ENCODE measurements at places on chromosomes 1 and 21.

DNA sequence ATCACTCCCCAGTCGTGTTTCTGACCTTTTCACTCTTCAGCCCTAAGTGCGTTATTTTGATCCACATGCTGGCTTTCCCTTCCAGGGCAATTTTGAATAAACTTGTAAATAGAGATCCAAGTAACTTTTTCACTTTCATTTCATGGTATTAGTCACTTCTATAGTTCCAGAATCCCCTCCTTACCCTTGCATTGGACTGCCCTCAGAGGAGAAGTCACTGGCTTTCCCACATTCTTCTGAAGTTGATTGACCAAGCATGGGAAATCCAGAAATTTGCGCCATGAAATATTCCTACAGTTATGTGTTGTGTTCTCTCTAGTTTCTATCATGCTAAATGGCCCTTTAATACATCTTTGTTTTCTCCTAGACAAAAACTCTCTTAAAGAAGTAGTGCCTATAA, 177.3 kb upstream of the GORAB start:
- DNase-seq, result no peak

GRCh38 chr1:52856026-52856425, 13.5 kb downstream of the ZYG11A start:
- no peak for DNase-seq

- no peak for DNase-seq
Measured at GRCh38 chr1:148289647-148290046, 137.6 kb upstream of the NBPF11 start.

DNA sequence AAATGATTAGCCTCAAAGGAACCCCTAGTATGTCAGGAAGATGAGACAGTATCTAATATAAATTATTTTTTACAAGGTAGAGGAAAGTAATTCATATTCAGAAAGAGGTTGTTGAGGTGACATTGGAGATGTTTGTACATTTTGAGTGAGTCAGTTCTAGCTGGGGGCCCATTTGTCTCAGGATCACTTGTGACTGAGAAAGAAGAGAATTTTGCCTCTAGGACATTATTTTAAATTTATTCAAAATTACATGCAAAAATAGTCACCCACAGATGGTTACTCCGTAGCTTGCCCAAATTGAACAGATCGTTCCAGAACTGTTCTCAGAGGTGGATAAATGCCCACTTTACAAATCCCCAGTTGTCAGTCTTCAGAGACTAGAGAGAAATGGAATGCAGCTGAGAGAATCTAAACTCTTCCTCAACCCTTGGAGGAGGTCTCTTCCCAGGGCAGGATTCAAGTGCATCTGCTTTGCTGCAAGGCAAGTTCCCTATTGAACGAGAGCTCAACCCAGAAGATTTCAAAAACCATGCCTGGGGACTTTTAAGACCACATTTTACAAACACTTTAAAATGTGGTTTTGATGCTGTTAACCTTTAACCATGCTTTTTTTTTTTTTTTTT, 987.8 kb upstream of the ADAMTS5 start:
- peak; percentile 26 for DNase-seq

DNA sequence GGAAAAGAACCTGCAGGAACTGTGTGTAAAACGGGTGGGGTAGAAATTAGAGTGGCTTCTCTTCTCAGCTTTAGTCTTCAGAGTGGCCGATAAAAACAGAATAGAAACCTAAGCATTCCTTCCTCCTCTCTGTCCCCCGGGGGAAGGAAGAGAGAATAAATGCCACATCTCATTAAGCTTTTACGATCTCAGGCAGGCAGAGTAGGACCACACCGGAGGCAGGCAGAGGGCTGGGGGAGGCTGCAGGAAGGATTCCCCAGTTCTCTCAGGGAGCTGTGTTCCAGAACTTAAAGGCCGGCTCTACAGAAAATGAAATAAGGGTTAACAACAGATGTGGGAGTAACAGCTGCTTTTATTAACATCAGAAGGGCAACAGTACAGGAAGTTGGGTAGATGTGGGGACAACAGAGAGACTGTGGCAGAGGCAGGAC, 24.5 kb upstream of the MEF2D start:
- DNase-seq, result no peak

GRCh38 chr1:15994590-15995351, 9.3 kb upstream of the SRARP start:
- DNase-seq, result no peak

- no peak for DNase-seq
Measured at GRCh38 chr1:220271706-220272046, 577 bp downstream of the RAB3GAP2 start.

GRCh38 chr1:226806988-226807387, 63.4 kb upstream of the PSEN2 start:
- no peak for DNase-seq

- no peak for DNase-seq
Measured at GRCh38 chr1:15031251-15031933, 122.2 kb upstream of the TMEM51 start.

DNA sequence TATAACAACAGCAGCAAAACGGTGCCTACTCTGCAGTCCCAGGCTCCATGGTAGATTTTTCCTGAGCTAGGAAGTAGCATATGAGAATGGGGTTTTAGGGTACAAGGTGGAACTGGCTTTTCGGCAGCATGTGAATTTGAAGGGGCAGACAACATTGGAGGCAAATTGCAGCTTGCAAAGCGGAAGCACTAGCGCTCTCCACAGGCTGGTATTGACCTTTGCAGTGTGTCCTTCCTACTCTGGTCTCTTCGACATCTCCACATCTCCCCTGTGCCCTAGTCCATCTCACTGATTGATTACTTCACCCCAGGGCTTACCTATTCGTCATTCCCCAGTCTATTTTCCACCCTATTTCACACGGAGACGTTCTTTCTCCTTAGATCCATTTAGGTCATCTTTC, 13.0 kb downstream of the IGSF21 start:
- no peak for DNase-seq

DNA sequence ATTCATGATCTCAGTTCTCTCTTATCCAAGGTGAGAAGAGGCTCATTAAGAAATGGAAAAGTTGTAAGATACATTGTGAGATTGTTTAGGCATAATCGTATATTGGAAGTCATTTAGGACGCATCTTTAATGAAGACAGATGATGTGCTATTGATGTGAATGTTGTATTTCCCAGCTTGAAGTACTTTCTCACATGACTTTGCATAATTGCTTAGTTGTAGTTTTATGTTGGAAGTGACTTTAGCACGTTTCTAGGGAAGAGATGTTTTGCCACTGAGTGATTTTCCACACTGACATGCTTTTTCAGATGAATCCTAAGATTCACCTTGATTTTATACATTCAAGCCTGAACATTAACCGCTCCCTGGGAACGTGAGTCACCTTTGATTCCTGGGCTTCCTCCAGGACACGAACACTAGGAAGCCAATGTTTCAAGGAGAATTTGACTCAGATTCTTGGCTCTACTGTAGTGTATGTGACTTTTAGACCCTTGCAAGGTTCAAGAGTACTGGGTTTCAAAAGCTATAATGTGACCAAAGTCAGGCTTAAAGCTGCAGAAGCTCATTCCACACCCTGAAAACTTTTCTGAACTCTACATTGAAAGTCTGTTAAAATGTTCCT, 27.9 kb downstream of the ANGEL2 start:
- DNase-seq, result no peak

GRCh38 chr1:228339766-228340685, 66.6 kb downstream of the TRIM11 start:
- DNase-seq, result no peak

DNA sequence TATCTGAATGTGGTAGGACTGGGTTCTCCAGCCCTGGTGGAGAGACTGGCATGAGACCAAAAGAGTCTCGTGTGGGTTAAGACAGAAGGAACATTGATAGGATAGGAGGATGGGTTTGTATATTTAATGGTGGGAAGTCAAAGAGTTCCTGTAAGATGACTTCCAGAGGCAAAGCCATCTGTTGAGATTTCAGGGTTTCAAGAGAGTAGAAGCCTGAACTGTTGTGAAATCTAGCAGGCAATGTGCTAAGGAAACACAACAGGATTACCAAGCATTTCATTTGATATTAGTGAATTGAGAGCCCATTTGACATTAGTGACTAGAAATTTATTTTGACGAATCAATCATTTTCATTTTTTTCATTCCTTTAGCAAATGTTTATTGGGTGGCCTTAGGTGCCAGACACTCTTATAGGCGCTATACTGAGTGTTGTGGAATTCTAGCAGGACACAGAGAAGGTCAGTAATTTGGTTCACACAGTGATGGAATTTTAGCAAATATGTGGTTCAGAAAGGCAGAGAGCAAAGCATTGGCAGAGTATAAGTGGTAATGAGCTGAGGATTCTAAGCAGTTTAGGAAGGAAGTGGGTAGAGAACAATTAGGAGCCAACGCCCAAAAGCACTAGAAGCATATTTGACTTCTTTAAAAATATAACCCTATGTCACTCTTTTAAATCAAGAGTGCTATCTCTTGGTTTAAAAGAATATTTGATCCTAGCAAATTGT, 149.3 kb downstream of the AK5 start:
- no peak for DNase-seq

DNA sequence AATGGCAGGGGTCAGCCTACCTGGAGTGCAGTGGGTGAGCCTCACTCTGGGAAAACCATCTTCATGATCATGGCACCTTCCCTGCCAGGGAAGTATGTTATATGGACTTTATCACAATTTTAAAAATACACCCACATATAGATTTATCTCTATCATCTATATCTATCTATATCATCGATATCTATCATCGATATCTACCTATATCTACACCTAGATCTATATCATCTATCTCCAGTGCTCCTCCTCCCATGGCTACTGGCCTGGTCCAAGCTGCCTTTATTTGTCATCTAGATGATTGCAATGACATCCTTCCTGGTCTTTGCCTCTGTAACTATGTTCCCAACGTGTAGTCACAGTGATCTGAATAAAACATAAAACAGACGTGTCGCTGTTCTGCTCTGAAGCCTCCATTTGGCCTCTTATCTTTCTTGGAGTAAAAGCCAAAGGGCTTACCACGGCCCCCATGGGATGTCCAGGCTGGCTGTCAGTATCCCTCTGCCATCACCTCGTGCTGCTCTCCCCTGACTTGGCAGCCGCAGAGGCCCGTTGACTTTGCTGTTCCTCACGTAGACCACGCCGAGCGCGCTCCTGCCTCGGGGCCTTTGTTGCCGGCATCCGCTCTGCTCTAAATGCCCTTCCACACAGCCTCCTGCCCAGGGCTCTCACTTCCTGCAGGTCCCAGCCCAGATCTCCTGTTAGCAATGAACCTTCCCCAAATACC, 20.6 kb upstream of the KIF26B start:
- DNase-seq, result no peak

DNA sequence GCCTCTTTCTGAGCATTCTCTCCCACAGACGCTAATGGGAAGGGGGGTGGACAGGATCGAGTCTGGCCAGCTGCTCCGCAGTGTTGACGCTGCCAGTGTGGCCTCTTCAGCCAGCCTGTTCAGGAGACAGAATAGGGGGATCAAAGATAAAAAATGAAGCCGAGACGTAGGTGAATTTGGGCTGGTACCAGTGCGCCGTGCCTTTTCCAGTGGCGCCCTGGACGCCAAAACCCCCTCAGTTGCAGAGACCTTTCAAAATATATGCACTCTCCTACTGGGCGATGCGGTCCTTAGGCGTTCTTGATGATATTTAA, 1.1 kb downstream of the TTC3 start:
- no peak for DNase-seq

DNA sequence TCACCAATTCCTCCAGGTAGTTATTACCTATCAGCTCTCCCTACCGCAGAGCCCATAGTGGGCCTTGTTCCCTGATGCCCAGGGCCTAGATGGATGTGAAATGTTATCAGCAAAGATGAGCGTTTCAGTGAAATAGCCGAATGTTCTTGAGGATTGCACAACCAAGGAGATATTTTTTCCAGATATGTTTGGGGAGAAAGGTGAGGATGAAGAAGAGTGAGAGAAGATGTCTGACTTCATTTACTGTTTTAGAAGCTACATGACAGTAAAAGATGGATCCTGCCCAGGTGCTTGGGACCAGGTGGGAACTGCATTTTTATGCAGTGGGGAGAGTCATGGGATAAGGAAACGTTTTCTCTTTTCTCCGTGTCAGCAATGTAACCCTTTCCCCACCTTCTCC, 231.7 kb upstream of the C1orf174 start:
- DNase-seq, result no peak

- no peak for DNase-seq
Measured at GRCh38 chr1:156554971-156555370, 17.4 kb downstream of the IQGAP3 start.

DNA sequence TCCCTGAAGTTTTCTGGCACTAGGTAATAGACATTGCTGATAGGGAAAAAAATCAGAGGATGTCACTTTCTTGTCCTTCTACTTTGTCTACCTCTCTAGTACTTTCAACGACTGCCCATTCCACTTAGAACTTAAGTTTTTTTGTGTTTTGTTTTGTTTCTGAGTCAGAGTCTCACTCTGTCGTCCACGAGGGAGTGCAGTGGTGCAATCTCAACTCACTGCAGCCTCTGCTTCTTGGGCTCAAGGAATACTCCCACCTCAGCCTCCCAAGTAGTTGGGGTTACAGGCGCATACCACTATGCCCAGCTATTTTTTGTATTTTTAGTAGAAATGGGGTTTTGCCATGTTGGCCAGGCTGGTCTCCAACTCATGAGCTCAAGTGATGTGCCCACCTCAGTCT, 79.2 kb downstream of the SGIP1 start:
- no peak for DNase-seq

DNA sequence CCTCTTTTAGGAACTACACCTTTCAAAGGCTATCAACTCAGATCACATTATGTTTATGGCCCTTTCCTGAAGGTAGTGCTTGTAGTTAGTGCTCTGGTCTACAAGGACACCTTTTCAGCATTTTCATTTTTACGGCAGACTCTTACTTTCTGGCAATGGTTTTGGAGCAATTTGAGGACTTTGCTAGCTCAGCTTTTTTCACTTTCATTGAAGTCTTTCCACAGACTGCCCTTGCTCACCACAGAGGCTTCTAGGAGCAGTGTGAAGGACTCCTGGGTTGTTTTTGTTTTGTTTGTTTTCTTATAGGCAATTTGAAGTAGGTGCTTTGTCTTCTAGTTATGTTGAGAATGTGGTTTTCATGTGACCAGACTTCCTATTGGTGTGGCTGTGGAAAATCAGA, 43.1 kb downstream of the CD55 start:
- DNase-seq, result no peak

- no peak for DNase-seq
Measured at GRCh38 chr1:152981146-152981871, 2.6 kb upstream of the SPRR1A start.
